NCI-H146 (cell line): ENCODE measurements at places on chromosomes 16 and 17.

GRCh38 chr17:69539781-69540319 lies 125.4 kb downstream of the MAP2K6 start:
- no peak for DNase-seq

DNA sequence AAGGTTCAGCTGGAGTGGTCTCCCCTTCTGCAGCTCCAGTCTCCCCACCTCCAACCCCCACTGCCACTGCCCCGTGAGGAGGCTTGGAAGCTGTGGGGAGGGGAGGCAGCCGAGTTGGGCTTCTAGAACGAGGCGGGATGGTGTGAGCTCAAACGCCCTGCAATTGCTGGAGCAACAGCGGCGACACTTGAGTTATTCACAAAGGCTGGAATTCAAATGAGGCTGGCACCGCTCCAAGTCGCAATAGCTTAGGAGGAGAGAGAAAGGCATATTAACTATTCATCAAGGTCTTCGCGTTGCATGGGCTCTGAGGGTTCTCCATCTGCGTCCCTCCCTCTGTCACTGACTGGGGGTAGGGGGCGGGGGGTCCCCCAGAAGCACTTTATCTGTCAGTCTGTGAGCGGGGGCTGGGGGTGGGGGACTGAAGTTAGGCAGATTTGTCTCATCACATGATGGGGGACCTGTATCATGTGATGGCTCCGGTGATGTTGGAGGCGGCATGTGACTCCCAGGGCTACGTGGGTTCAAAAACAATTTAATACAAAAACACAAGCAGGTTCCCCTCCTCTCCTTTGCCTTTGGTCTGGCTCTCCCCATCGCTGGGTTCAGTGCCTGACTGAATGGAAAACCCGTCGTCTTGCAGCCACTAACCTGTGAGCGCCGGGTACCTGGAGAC lies 70.5 kb downstream of the RBBP6 start:
- peak; percentile 40 for DNase-seq

- DNase-seq, result peak; percentile 55
Observed at GRCh38 chr16:31094088-31094423, 541 bp downstream of the VKORC1 start.

DNA sequence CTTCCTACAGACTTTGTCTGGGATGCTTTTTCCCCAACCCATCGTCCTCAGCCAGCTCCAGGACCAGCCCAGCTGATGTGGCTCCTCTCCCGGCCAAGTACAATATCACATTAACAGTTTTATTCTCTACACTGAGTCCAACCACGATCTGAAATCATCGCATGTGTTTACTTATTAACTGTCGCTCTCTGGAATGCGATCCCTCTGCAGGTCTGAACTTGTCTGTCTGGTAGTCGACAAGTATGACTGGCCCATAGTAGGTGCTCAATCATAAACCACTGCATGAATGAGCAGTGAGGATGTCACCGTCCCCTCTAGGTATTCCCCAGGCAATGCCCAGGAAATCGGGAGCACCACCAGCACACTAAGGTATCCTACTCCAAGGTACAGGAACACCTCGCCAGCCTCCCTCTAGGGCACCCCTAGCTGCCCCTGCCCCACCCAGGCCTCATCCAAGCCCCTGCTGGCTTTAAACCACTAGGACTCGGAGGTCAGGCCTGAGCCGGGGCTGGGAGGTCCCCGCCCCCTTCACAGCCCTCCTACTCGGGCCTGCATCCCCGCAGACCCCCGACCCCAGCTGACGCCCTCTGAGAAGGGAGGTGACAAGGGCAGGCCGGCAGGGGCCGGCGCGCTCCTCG lies 27.7 kb downstream of the RTN4RL1 start:
- DNase-seq, result no peak

- DNase-seq, result no peak
Observed at GRCh38 chr16:56998861-56999260, 9.5 kb downstream of the NLRC5 start.

- no peak for DNase-seq
Observed at GRCh38 chr17:74211141-74211911, 2.0 kb upstream of the TTYH2 start.

- no peak for DNase-seq
Observed at GRCh38 chr17:49406421-49407061, 8.1 kb downstream of the PHB1 start.

DNA sequence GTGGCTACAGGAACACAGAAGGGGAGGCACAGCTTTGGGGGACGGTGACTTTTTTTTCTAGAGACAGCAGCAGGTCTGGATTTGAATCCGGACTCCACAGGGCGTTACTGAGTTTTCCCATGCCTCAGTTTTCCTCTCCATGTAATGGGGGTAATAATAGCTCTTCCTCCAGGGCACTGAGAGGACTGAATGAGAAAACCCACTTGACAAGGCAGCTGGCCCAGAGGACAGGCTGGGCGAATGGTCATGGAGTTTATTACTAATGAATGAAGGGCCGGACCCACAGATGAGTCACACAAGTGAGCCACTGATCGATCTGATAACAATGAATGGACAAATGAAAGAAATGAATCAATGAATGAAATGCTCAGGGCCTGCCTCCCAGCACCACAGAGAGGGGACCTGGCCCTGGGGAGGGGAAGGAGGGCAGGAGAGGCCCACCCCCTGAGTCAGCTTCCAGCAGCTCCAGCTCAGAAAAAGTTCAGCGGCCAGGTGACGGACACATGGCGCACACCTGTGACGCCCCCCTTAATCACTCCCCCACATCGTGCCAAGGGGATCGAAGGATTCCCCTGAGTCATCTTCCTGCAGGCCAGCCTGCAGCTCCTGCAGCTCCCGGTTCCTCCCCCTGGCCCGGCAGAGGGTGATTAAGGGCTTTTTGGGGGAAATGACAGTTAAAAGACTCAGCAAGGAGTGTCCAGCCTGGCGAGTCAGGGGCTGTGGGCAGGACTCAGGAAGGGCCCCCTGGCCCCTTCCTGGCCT lies 54.3 kb downstream of the SOCS1 start:
- DNase-seq, result no peak

DNA sequence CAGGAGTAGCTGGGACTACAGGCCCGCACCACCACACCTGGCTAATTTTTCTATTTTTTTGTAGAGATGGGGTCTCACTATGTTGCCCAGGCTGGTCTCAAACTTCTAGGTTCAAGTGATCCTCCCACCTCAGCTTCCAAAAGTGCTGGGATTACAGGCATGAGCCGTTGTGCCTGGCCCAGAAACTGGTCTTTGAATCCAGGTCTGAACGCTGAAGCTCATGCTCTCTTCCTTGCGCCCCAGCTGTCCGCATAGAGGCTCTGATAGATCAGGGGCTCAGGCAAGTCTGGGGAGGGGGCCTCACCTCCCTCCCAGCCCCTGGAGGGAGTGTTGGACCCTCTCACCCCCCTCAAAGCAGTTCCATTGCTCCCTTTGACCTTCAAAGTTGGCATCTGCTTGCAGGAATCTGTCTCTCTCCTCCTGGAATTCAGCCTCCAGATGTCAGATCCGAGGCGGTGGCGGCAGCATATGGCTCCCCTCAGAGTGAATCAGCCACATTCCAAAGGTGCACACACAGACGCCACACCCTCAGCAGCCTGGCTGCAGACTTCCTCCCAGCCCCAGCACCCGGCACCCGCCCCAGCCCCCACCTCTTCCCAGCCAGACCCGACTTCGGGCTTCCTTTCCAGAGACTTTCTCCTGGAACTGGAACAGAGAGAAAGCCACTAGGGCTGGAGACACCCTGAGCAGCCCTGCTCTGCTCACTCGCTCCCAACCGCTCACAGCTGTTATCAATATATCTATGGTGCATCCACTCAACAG lies 16.9 kb upstream of the GLIS2 start:
- DNase-seq, result no peak

DNA sequence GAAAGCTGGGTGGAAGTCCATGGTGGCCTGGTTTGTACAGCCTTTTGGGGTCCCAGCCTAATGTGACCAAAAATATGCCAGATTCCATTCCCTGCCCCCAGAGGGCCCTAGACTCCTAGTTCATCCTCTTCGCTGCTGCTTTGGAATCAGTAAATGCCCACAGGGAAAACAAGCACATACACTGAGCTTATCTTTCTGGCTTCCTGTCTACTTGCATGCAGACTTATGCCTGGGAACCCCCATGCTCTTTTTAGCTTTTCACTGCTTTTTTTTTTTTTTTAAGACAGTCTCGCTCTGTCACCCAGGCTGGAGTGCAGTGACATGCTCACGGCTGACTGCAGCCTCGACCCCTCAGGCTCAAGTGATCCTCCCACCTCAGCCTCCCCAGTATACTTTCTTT lies 6.2 kb upstream of the CD300LG start:
- peak; percentile 59 for DNase-seq

DNA sequence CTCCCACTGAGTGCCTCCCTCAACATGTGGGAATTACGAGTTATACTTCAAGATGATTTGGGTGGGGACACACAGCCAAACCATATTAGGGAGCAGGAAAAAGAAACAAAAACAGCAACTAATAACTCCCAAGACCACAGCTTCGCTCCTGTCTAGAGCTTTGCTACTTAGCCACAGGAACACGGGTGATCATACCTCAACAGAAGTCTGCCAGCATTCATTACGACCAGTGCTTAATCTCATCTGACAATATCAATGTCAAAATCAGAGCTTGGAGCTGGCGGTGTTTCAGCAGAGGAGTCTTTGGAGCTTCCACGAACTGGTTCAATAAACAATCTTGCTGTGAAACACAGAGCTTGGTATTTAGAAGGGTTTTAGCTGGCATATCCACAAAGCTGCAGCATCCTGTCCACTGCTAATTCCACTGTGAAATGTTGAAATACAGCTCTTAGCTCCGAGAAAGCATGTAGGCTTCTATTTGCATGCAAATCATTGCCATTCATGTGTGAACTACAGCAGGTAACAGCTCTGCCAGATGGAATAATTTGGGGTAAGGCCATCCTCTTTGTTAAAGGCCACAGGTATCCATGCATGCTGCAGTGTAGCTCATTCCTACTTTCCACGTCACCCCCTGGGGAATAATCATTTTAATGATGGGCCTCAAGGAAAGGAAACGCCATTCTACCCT lies 128.4 kb upstream of the GOT2 start:
- DNase-seq, result peak; percentile 59

DNA sequence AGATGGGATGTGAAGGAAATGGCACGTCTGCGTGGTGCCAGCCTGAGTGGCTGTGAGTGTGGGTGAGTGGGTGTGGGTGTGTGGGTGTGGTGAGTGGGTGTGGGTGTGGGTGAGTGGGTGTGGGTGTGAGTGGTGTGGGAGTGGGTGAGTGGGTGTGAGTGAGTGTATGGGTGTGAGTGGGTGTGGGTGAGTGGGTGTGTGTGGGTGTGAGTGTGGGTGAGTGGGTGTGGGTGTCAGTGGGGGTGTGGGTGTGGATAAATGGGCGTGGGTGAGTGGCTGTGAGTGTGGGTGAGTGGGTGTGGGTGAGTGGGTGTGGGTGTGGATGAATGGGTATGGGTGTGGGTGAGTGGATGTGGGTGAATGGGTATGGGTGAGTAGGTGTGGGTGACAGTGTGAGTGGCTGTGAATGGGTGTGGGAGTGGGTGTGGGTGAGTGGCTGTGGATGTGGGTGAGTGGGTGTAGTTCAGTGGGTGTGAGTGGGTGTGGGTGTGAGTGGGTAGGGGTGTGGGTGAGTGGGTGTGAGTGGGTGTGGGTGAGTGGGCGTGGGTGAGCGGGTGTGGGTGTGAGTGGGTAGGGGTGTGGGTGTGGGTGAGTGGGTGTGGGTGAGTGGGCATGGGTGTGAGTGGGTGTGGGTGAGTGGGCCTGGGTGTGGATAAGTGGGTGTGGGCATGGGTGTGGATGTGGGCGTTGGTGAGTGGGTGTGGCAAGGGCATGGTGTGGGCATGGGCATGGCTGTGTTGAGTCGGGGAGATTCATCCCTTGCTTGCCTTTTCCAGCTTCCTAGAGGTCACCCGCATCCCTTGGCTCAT lies 80.8 kb downstream of the ZDHHC7 start:
- no peak for DNase-seq

DNA sequence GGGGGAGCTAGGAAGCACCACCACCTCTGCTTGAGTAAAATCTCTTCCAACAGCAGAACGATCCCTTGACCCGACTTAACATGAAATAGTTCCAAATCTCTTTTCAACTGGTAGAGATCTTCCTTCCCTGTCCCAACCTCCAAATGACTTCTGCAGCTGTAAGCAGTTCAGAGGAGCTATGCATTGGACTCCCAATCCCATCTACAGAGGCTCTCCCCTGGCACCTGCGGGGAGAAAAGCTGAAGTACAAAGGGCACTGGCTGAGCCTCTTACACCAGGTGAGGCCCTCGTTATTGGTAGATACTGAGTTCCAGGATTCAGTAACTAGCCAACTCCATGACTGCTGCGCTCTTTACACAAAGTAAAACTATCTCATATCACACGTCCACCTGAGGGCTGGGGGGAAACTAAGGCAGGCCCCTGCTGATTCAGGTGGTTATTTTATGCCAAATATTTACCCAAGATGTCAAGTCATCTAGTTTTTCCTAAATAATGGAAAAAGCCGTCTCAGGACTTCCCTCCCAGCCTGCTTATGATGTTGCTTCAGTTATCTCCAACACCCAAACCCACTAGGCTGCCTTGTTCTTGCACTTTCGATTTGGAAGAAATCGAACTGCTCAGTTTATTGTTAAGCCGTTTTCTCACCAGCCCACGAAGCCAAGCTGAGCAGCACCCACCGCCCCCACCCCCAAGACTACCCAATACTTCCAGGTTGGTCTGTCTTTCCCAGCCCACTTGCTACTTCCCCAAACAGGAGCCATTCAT lies 3.2 kb downstream of the ACTG1 start:
- DNase-seq, result peak; percentile 48

GRCh38 chr16:47492428-47493377 lies 31.6 kb downstream of the PHKB start:
- no peak for DNase-seq

DNA sequence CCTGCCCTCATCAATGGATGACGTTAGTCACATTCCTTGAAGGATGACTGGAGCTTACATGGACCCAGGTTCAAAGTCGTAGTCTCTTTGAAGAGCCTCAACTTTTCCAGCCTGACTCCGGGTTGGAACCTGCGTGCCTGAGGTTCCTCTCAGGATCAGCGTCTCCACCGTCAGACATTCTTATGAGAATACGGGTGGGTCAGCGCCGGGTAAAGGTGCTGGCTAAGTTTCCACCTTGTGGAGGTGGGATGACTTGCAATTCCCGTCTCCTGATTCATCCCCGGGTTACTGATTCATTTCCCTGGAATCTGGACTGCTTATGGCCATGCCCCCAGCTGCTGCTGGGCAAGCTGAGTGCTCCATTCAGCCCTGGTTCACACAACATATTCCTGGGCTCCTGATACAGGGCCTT lies 38.9 kb upstream of the CMIP start:
- DNase-seq, result no peak

- no peak for DNase-seq
Observed at GRCh38 chr17:9598661-9599060, 22.2 kb downstream of the CFAP52 start.

DNA sequence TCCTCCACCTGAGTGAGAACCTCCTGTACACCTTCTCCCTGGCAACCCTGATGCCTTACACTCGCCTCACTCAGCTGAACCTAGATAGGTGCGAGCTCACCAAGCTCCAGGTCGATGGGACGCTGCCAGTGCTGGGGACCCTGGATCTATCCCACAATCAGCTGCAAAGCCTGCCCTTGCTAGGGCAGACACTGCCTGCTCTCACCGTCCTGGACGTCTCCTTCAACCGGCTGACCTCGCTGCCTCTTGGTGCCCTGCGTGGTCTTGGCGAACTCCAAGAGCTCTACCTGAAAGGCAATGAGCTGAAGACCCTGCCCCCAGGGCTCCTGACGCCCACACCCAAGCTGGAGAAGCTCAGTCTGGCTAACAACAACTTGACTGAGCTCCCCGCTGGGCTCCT lies 679 bp downstream of the GP1BA start:
- DNase-seq, result no peak

- DNase-seq, result no peak
Observed at GRCh38 chr17:78883089-78883532, 19.9 kb downstream of the CEP295NL start.

GRCh38 chr17:6455321-6455705 lies 11.1 kb downstream of the PIMREG start:
- no peak for DNase-seq
